HS-27A (cell line): ENCODE measurements at places on chromosomes 4 and X.
A peak's percentile ranks its signal among the peaks of the same experiment; 100 is the strongest.

DNA sequence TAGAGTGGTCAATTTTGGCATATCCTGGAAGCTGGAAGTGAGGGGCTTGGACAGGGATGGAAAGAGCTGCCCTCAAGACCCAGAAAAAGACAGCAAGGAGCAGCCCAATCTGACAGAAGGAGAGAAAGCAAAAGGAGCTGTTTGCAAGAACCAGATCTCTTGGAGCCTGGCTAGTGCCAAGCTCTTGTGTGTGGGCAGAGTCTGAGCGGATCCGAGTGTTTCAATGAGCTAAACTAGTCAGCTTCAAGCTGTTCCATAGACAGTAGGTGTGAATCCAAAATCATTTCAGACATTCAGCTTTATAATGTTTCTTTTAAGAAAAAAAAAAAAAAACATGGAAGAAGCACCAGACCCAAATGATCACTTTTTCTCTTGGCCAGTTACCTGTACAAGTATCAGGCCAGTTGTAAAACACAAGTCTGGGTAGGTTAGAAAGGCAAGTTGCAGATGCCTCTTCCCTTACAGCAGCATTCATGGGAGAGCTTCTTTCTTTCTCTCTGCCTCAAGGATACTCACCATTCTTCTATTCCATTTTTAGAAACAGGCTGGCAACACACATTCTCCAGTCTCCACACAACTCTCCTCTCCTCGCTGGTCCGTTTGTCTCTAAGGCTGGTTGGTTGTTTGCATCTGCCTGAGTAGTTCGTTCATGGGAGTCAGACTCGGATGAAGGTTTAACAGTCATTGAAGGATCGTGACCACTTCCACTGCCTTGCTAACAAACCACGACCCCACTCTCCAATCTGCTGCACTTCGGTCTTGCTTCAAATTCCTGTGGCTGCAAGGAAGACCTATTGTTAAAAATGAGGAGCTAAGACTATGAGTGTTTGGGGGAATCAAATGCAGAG is 105.2 kb upstream of the GATB start:
- no peak for DNase-seq

DNA sequence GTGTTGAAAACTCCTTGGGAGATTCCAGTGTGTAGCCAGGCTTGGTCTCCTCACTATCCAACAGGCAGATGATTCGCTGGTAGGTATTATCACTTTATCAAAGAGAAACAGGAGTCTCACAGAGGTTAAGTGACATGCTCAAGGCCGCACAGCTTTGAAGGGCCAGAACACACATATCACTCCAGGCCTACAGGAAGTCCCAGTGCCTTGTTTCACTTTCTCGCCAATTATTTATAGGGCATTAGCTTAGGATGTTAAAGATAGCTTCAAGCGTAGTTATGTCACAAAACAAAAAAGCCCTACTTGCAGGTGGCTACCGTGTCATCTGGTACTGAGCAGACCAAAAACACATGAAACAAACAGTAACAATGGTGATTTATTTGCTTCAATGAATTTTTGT is 13.2 kb downstream of the ATP8A1 start:
- DNase-seq, result no peak

GRCh38 chr4:84962102-84962501 is 4.4 kb downstream of the WDFY3 start:
- DNase-seq, result no peak

GRCh38 chr4:145171911-145172310 is 8.5 kb downstream of the OTUD4 start:
- DNase-seq, result no peak

DNA sequence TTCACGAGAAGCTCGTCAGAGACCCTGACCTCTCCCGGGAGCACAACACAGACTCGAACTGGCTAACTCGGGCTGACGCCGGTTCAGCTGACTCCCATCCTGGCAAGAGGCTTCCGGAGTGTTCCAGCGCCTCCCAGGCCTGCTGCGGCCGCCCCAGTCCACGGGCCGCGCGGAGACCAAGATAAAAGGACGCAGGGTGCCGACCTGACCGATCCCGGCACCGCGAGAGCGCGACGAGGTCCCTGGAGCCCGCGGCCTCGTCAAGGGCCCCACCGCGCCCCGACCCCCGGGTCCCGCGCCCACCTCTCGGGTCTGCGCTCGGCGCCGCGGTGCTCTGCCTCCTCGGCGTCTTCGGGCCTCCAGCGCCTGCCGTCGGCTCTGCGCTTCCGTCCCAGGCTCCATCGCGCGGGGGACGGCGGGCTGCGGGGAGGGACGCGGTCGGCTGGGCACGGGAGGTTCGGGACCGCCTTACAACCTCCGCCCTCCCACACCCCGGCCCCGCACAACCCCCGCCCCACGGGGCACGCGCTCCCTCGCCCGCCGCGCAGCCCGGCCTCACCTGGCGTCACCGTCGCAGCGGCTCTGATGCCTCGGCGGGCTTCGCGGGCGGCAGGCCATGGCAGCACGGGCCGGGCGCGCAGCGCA is 426 bp downstream of the SLBP start:
- DNase-seq, result no peak

- peak; percentile 3 for DNase-seq
Observed at GRCh38 chrX:102599951-102600579, 750 bp downstream of the ARMCX5 start.

- DNase-seq, result no peak
Observed at GRCh38 chrX:44459501-44459900, 83.2 kb downstream of the FUNDC1 start.

DNA sequence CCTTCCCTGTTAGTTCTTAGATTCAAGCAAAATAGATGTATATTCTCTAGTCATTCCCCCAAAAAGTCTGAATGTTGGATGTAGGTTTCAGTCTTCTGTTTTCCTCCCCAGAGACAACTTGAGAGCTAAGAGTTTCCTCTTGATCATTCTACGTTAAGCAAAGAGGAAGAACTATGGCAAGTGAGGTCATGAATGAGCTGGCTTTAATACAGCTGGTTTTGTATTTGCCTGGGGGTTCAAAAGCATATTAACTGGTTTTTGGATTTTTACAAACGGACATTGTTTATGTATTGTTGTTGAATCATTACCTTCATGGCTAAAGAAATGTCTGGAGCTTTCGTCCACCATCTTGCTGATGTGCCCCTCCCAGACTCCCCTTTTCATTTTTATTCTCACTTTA is 916.7 kb upstream of the POU3F4 start:
- no peak for DNase-seq

GRCh38 chrX:13700380-13700779 is 11.5 kb downstream of the RAB9A start:
- DNase-seq, result no peak

DNA sequence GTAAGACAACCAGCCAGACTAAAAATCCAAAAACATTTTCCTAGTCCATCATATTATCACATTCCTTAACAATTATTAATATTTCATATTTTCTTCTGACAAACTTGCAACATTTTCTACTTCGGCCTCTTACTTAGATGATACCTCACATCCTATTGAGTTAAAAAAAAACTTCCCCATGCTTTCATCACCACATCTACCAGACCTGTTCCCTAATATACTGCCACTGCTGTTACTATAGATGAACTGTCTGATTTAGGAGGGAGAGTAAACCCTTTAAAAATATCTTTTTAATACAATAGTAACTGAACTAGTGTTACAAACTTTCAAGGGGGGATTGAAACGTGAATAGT is 1.5 kb downstream of the FAM200B start:
- DNase-seq, result no peak

DNA sequence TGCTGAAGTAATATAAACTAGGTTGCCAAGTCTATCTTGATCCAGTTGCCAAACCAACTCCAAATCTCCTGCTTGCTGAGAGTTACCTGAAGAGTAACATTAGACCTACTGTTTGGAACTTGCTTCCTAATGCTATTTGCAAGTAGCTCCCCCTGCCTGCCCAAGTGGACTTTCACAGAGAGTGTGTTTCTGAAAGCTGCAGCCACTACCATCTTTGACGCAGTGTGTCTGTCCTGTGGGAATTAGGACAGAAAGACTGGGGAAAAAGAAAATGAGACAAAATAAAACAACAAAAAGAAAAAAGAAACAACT is 195.0 kb upstream of the HS3ST1 start:
- no peak for DNase-seq

- DNase-seq, result no peak
Observed at GRCh38 chr4:19748519-19749479, 502.9 kb upstream of the SLIT2 start.

DNA sequence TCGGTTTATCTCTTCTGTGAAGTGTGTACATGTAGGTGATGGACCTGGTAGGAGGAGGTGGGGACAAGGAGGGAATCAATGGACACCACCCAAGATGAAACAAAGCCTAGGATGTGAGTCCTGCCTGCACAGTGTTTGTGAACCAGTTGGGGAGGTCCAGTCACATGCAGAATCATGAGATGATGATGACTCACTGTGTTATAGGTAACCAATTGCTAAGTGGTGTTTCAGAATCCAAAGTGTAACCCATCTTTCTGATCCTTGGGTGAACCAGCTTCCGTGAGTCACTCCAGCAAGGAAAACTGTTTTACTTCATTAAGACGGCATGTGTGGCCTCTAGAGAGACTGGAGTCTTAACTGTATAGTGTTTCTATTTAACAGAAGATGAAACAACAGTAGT is 57.9 kb upstream of the HPF1 start:
- DNase-seq, result no peak

GRCh38 chr4:175273995-175274753 is 356.0 kb downstream of the ADAM29 start:
- DNase-seq, result peak; percentile 5

DNA sequence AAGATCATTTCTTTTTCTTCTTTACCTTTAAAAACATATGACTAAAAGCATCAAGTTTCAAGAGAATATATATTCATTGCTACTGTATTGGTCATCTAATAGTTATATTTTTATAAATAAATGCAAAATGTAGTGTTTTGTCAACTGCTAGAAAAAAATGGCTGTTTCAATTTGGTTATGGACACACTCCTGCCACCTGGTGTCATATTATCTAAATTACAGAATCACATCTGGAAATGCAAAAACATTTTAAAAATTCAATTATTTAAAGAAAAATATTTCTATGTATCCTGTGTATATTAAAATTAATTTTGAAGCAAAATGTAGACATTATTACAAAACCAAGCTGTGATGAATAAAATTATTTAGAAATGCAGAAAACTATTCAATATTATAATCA is 329.4 kb upstream of the PCDH18 start:
- no peak for DNase-seq

DNA sequence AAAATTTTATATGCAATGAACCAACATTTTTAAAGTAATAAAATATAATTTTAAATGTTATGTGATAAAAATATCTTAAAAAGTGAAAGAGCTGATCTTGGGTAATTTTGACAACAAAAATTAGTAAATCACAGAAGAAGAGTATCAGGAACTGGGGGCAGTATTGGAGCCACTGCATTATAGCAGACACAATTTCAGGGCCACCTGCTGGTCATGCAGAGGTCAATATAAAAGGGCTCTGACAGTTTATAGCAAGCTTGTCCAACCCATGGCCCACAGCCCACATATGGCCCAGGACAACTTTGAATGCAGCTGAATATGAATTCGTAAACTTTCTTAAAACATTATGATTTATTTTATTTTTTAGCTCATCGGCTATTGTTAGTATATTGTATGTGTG is 13.0 kb upstream of the LEF1 start:
- no peak for DNase-seq

DNA sequence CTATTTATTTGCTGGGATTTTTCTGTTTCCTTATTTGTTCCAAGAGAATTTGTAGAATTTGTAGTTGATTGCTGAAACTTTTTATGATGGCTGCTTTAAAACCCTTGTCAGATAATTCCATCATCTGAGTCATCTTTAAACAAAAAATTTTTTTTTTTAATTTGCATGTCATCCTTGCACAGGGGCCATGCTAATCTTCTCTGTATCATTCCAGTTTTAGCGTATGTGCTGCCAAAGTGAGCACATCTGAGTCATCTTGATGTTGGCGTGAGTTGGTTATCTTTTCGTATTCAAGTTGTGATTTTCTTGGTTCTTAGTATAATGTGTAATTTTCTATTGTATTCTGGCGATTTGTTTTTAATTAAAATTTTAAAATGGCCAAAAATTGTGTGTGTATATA is 18.7 kb upstream of the ZNF157 start:
- DNase-seq, result no peak

- DNase-seq, result no peak
Observed at GRCh38 chrX:29225670-29226069, 638.4 kb downstream of the IL1RAPL1 start.

DNA sequence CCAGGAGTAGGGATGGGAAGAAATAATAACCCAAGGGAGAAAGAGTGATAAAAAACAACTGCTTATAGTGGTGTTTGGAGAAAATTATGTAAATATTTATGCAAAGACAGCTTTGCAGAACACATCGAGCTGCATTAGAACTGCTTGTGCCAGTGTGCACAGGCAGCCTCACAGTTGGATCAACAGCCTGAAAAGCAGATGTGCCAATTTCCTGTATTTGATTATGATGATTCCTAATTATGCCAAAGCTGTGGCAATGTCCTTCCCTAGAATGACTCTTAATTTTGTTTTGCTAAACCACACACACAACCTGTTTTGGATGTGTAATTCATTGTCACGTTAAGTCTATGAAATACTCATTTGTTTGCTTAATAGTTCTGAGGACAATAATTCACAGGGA is 30.6 kb upstream of the ANTXR2 start:
- DNase-seq, result no peak

DNA sequence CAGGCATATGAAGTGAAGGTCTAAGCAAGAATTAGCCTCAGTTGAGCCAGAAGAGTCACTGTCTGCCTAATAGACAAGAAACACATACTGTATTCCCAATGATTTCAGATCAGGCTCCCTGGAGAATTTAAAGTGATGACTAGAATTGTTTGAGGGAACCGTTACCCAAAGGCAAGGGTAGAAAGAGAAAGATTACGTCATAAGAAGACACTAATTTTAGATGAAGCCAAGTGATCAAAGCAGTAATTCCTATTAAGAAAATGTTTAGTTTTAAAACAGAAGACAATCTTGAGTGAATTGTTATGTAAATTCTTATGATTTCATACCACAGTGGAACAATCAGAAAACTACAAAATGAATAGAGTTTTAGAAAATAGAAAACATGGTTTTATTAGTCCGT is 194.5 kb upstream of the ARSJ start:
- no peak for DNase-seq

DNA sequence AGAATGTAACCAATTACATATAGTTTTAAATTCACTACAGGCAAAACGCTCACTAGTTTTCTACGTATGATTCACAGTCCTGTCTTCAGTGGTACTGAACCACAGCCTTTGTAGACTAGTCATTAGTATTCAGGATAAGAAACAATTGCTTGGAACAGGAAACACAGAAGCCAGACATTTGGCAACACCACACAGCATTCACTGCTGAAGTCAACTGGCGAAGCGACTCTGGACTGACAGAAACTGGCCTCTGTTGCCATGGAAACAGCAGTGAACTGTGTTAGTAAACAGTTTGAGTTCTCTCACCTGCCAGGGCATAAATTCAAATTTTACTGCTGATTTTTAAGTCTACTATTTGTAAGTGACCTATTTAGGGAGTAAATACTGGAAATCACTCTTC is 57.6 kb downstream of the MAPK10 start:
- DNase-seq, result no peak
